ENCODE measurements at places on chromosomes 3 and 15. TPM values are rescaled to one million over a fixed set of nuclear protein-coding genes. Genes with fewer than 3 reads are reported as not detected.

FBXO40 gene
- not detected for total RNA-seq

PLA2G4D gene
- not detected for total RNA-seq

TTLL13 gene
- not detected for total RNA-seq

DGKG gene
- 0.13 TPM for total RNA-seq

SLC9C1 gene
- 0.57 TPM for total RNA-seq

LRRC34 gene
- total RNA-seq = 7.2 TPM

SAMMSON gene
- not detected for total RNA-seq

HGD gene
- 0.13 TPM for total RNA-seq

Data from thoracic aorta endothelial cell (primary cell).